ENCODE measurements at places on chromosomes 3 and 15.

DNA sequence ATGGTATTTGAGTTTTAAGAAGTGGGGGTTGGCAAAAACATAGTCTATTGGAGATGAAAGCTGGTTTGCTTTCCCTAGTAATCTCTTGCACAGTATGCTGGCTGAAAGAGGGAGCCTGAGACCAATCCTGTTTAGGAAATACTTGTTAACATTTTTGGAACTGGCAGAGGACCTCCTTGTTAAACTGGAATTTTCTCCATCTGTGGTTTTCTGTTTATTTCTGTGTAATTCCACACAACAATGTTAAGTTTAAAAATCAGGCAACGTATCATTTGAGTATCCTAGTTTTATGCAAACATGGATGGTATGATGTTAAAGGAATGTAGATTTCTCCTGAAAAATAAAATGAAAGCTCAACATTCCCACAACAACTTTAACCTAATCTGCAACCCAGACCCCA lies 536.0 kb upstream of the TBL1XR1 start:
- DNase-seq = no peak

DNA sequence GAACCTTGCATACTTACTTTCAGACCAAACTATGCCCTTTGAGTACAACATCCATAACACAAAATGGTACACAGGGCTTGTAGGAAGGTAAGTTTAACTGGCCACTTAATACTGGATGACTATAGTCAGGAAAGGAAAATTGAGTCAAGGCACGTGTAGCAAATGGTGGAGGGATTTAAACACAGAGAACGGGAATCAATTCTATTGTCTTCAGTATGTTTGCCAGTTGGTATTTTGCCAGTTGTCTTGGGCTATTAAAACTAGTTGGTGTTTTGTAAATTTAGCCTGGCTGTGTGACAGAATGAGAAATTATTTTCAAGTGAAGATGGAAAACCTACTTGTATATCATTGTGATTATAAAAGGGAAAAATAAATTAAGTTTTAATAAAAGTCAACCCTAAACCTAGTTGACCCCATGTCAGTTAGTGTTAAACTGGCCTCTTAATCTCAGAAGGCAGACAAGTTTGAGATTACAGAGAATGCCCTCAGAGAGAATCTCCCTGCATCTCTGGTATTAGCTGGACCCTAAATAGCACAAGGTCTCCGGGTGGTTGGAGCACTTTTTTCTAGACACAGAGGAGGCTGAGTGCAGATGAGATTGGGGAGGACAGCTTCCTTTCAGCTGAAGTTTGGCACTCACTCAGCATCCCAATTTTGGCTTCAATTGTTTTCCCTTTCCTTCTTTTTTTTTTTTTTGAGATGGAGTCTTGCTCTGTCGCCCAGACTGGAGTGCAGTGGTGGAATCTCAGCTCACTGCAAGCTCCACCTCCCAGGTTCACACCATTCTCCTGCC lies 91.2 kb downstream of the MB21D2 start:
- no peak for DNase-seq

DNA sequence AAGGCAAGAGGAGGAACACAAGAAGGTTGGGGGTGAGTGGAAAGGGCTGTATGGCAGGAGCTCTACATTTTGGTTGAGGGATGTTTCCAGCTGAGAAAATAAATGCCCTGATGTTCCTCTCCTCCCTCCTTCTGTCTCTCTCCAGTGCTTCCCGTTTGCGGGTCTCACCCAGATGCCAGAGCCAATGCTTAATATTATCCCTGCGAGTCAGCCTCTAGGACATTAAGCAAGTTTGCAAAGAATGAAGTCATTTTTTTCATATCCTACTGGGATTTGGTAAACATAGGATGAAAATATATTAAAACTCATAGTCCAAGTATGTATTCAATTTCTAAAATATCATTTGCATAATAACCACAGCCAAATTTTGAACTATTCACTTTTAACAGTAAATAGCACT lies 295.9 kb downstream of the CADM2 start:
- no peak for DNase-seq

DNA sequence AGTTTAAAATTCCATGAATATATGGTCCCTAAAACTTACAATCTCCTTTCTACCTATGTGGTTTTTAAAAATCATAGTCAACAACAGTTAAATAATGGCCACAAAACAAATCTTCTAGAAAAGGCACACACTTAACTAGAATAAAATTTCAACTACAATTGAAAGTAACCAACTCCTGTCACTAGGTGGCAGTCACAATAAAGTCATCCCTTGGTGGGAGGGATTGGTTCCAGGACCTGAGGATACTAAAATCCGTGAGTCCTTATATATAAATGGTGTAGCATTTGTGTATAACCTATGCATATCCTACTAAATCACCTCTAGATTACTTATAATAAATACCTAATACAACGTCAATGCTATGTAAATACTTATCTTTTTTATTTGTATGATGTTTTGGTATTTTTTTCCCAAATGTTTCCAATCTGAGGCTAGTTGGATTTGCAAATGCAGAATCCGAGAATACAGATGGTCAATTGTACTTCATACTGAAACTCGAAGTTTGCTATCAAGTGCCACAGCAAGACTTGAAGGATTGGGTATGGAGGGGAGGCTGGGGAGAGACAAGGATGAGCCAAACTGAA lies 172.6 kb downstream of the FMN1 start:
- DNase-seq = no peak

- no peak for DNase-seq
These were observed 34.8 kb downstream of the KLF15 start for GRCh38 chr3:126322181-126322967.

DNA sequence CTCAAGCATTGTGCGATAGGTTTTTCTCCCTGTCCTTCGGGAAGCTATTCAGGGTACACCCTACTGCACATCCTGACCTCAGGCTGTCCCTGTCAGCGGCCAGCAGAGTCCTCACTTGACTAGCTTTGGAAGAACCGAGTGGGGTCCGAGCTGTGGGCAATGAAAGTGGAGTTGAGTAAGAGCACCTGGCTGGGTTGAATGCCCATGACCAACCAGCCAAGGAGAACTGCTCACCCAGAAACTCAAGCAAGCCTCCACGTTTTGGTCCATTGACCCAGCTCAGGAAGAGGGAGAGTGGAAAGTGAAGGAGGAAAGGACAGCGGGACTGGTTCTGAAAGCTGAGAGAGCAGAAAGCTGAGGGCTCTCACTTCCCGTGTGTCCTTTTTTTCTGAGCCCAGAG lies 36.0 kb upstream of the HDGFL3 start:
- DNase-seq = no peak

DNA sequence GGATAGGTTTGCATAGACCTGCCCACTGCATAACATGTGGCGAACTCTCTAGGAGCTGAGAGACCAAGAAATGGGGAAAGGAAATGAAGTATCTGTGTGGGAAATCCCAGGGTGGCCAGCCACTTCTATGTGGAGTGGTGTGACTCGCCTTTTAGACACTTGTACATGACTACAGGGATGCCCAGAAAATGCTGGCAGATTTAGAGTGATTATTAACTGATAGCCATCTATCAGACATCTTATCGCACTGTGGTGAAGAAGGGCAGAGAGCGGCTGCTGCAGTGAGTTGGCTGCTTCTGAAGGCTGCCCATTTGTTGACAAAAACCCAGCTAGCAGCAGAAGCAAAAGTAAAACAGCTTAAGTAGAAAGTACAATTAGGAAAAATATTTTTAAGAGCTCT lies 18.1 kb upstream of the STAC start:
- DNase-seq = no peak

- no peak for DNase-seq
These were observed 99.3 kb upstream of the CHRNA7 start for GRCh38 chr15:31930967-31931366.

Measured in stimulated activated CD8-positive, alpha-beta memory T cell treated with anti-CD3 and anti-CD28 coated beads, Interleukin-7, amount 100 ng/mL, for 1 hour (primary cell).